ENCODE measurements at places on chromosomes 6 and 20. TPM values are rescaled to one million over a fixed set of nuclear protein-coding genes. Genes with fewer than 3 reads are reported as not detected.
A peak's percentile ranks its signal among the peaks of the same experiment; 100 is the strongest.

DNA sequence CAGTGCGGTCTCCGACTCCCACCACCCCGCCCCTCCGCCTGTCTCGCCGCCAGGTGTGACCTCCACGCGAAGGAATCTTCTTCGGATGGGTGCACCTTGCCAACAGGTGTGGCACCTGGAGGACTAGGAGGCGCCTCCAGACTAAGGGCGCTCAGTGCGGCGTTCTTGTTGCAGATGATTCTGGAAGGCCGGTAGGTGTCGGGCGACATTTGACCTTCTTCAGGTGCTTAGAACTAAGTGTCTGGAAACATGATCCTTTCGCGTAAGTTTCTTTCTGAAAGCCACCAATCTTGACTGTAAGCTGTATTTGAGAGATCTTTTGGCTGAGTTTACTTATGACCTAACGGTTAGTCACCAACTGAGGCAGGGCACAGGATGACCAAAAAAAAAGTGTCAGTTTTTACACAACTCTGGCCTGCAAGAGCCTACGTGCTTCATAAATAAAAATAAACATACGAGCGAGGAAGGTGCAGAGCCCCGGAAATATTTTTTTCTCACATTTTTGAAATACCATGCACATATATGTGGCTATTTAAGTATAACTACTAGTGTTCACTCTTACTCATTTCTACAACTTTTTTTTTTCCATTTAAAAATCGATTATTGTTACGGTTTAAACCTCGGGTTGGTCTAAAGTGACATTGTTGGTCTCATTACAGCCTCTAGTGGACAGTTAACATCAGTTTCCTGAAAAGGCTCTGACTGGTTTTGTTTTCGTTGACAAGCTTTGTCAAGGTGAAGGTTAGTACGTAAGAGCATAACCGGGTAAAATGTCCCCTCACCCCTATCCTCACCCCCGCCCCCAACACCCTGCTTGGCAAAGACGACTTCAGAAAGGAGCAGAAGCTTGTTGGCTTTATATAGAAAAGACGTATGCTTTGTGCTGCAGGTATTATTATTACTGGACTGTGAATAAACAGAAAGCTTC lies 1.6 kb upstream of the ATXN1 start:
- peak; percentile 73 for DNase-seq

ACSS1 gene
- total RNA-seq, result 10.9 TPM

MLIP gene
- total RNA-seq, result 2.9 TPM

ADA gene
- total RNA-seq, result 35.6 TPM

DNA sequence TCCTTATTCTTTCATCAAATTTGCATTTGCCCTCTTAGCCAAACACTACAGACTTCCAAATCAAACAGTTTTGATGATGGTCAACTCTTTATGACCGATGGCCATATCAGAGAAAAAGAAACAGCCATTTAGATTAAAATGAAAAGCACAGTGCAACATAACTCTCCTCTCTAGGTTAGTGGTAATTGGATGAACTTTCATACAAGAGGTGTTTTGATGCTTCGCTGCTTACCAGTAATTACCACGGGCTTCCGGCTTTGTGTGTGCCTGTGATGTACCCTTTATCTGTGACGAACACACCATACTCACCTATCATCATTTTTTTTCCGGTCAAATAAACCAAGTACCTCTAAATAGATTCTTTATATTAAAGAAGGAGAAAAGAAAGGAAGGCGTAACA lies 181.8 kb downstream of the FOXA2 start:
- DNase-seq, result no peak

IL17F gene
- not detected for total RNA-seq

GRCh38 chr6:41818271-41819054 lies 31.0 kb downstream of the TOMM6 start:
- DNase-seq, result no peak

GRCh38 chr6:6546318-6547109 lies 42.0 kb upstream of the LY86 start:
- DNase-seq, result no peak

PDYN gene
- not detected for total RNA-seq

DNA sequence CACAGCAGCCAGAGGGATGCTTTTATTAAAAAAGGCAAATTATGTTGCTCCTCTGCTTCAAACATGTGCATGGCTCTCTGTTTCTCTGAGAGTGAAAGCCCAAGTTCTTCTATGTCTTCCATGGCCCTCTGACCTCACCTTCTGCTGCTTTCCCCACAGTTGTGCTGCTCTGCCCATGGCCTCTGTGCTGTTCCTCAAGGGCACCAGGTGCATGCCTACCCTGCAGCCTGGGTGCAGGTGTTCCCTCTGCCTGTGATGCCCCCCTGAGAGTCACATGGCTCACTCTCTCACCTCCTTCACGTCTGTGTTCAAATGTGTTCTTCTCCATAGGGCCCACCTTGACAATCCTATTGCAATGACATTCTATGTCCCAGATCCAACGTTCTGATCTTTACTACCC lies 477.0 kb upstream of the CHD6 start:
- DNase-seq, result no peak

GRCh38 chr6:83827050-83827449 lies 26.1 kb upstream of the RIPPLY2 start:
- DNase-seq, result no peak

DNA sequence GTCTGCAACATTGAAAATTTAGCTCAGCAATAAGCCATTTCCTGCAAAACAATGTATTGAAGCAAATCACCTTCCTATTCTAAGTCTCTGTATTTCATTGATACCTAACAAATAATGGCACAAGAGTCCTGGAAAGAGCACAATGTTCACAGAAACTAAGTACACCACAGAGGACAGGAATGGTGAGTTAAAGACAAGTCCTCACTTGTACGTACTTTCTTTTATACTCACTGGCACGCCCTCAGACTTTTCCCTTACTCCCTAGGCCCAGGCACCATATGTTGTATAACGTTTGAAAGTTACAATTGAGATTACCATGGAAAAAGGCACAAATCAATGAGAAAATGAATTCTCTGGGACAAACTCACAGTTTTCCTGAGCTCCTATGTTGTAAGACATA lies 683.0 kb upstream of the MANEA start:
- DNase-seq, result no peak

DNA sequence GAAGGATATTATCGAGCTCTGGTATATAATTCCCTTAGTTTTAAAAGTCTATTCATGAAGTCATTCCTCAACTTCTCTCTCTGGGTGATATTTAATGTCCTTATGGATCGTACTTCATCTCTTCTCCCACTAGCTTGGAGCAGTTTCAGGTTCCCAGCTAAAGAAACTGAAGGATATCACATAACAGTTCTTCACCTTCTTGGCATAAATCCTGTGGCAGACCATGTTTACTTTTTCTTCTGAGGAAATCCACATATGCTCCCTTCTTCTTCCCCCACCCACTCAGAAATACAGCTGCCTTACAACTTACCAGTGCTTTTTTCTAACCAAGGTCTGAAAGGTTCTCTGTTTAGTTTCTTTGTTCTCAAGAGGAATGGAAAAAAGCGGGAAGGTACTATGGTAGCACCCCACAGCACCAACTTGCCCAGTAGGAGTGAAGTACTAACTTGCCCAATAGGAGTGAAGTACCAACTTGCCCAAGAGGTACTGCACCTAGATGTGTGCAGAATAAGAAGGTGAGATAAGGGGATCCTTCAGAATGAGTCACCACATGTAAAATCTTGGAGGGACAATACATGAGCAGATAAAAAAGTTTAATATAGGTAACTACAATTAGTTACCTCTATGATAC lies 53.1 kb downstream of the TSPYL4 start:
- DNase-seq, result no peak
